ENCODE measurements at places on chromosomes 6 and 20.

GRCh38 chr6:34143884-34144580 lies 1.9 kb downstream of the GRM4 start:
- peak; percentile 87 for DNase-seq

GRCh38 chr20:37564388-37565133 lies 36.9 kb upstream of the BLCAP start:
- peak; percentile 79 for DNase-seq

- peak; percentile 72 for DNase-seq
Measured at GRCh38 chr20:21102603-21103311, 3.4 kb downstream of the LINC00237 start.

- DNase-seq, result no peak
Measured at GRCh38 chr6:114783783-114784182, 441.0 kb upstream of the HS3ST5 start.

GRCh38 chr20:44041001-44041400 lies 126.3 kb downstream of the TOX2 start:
- no peak for DNase-seq

All from WTC11 (cell line).